BJ (cell line): ENCODE measurements at places on chromosomes 4 and X. TPM values are rescaled to one million over a fixed set of nuclear protein-coding genes. Genes with fewer than 3 reads are reported as not detected.

Gene MAGEE1
- polyA plus RNA-seq, result 0.26 and 0.27 TPM in 2 replicates

Gene GPR50
- polyA plus RNA-seq, result not detected in 2 replicates

Gene BOD1L1
- 8.9 and 13.5 TPM in 2 replicates for polyA plus RNA-seq

Gene GLRB
- polyA plus RNA-seq, result 4.8 and 9.5 TPM in 2 replicates

Gene ENAM
- 0.01 TPM in 1 of 2 replicates, not detected in the other for polyA plus RNA-seq

Gene UGT2A1
- not detected in 2 replicates for polyA plus RNA-seq

Gene BGN
- 284 and 487 TPM in 2 replicates for polyA plus RNA-seq

Gene AKAP4
- polyA plus RNA-seq, result not detected in 2 replicates

Gene SLC16A2
- 61.6 and 67.0 TPM in 2 replicates for polyA plus RNA-seq

Gene NUP62CL
- polyA plus RNA-seq, result not detected in 2 replicates

Gene CLDN24
- not detected in 2 replicates for polyA plus RNA-seq

Gene C4orf51
- not detected in 2 replicates for polyA plus RNA-seq

Gene KIT
- polyA plus RNA-seq, result 3.3 and 3.6 TPM in 2 replicates

Gene FABP2
- not detected in 2 replicates for polyA plus RNA-seq

Gene TRIM75
- not detected in 2 replicates for polyA plus RNA-seq

Gene MMGT1
- 9.8 and 21.1 TPM in 2 replicates for polyA plus RNA-seq

Gene SPANXC
- polyA plus RNA-seq, result not detected in 2 replicates

Gene BMP15
- not detected in 2 replicates for polyA plus RNA-seq

Gene OTUD6A
- not detected in 2 replicates for polyA plus RNA-seq

Gene CSN1S1
- not detected in 2 replicates for polyA plus RNA-seq

Gene SMIM10
- polyA plus RNA-seq, result 4.8 and 5.2 TPM in 2 replicates

Gene MAGEE2
- polyA plus RNA-seq, result not detected in 2 replicates

Gene MAGEB1
- not detected in 2 replicates for polyA plus RNA-seq

Gene GAGE12D
- polyA plus RNA-seq, result not detected in 2 replicates

Gene RHOXF1
- not detected in 2 replicates for polyA plus RNA-seq

Gene C4orf33
- 2.2 and 7.0 TPM in 2 replicates for polyA plus RNA-seq

Gene DMRTC1B
- not detected in 2 replicates for polyA plus RNA-seq

Gene PIR
- 11.7 and 16.8 TPM in 2 replicates for polyA plus RNA-seq

Gene TRO
- polyA plus RNA-seq, result 9.9 and 11.1 TPM in 2 replicates
